Urothelium cell line (cell line): ENCODE measurements at places on chromosomes 1 and 21.
A peak's percentile ranks its signal among the peaks of the same experiment; 100 is the strongest.

DNA sequence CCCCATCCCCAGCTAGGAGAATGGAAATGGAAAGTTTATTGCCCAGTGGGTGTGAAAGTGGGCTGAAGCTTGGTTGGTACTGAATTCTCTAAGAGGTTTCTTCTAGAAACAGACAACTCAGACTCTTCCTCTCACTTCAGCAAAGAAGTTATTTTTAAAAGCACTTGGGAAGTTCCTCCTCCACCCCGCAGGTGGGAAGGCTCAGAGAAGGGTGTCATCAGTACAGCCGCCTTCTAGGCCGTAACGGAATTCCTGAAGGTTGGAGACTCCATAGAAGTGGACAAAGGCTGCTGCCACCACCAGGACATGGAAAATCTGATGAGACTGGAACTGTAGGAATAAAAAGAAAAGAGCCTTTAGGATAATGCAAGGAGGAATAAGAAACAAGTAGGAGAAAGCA, 14.3 kb upstream of the KLHL12 start:
- DNase-seq, result no peak

- no peak for DNase-seq
Measured at GRCh38 chr21:25887166-25887565, 152.4 kb downstream of the GABPA start.

DNA sequence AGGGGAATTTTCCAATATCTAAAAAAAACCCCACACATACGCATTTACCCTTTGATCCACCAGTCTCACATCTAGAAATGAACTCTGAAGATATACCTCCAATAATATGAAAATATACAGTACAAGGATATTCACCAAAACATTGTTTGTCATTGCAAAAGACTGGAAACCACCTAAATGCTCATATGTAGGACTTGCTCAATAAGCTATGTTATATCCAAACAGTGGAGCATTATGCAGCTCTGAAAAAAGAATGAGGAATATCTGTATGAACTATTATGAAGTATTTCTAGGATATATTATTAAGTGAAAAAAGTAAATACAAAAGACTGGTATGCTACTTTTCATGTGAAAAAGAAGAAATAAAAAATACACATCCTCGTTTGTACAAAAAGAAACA, 43.6 kb downstream of the CD55 start:
- no peak for DNase-seq

DNA sequence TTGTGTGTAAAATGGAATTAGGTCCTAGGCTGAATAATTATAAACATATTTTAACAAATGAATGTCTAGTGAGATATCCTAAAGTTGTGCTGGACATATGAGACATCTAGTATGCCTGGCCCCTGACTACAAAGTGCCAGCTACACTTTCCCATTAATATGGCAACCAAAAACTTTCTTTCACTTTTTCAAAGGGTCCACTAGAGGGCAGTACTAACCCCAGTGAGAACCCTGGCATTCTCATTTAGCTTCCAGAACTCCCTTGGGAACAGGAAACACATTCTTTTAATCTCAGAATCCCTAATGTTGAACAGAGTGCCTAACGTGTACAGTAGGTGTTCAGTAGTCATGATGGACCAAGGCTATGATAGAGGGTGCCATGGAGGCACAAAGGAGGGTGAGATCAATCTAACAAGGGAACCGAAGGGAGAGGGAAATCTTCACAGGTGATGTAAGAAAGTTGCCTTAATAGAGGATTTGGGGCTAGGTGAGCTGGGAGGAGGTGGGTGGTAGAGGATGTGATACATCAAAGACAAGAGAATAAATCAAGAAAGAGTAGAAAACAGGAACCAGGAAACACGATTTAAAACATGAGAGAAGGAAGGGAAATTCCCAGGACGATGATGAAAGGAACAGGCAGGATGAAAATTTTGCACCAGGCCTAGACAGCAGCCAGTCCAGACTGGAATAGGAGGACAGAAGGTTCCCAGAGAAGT, 41.6 kb downstream of the NSL1 start:
- DNase-seq, result peak; percentile 71

DNA sequence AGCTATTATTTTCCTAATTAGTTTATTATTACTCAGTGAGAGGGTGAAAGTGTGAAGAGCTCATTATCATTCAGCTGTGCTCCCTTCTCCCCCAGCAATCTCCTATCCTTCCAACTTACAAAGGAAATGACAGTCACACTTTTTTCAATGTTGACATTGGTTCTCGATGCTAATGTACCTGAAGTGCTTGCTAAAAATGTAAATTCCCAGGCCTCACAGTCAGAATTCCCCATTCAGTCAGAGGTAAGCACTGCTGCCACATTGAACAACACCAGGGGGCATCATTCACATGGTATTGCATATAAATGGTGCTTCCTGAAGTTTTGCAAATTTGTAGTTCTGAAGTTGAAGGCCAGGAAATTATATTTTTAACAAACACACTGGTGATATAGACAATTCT, 132.7 kb upstream of the FOXD3 start:
- no peak for DNase-seq

GRCh38 chr1:15124362-15125100, 29.0 kb upstream of the TMEM51 start:
- DNase-seq, result no peak

- no peak for DNase-seq
Measured at GRCh38 chr1:207903053-207903452, 7.9 kb downstream of the CD34 start.

DNA sequence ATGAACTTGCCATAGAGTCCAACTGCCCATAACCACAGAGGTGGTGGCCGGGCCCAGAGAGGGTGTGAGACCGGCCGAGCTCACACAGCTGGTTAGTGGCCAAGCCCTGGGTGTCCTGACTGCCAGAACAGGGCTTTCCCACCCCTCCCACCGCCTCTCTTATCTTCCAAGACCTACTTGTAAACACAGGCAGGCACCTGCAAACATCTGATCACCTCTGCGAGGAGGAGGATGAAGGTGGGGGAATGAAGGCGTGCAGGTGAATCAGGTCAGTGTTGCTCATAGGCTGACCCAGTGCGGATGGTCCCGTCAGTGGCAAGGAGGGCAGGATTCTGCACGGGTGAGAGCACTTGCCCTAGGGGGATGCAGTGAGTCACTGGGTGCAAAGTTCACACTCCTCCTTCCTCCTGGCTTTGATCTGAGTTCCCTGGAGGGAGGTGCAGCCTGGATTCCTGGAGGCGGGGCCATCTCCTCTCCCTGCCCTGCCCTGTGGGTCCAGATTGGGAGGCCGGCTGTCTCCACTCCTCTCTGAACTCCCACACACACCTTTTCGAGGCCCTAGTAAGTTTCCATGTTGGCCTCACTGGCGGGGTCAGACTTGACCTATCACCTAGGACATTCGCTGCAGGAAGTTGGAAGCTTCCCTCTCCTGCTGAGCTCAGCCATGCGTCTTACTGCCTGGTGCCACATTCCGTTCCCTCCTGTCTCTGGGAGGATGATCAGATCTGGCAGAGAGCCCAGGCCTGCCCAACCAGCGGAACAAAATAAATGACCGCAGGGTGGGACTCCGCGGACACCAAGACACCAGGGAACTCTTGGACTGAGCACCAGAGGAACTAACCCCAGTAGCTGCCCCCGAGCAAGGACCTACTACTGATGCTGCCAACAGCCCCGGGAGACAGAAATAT, 7.3 kb downstream of the UQCRHL start:
- peak; percentile 83 for DNase-seq

- no peak for DNase-seq
Measured at GRCh38 chr1:84293766-84294165, 7.7 kb upstream of the SAMD13 start.
